ENCODE measurements at places on chromosomes 6 and 20.

- no peak for DNase-seq
Measured at GRCh38 chr20:44355498-44356352, at the start of gene HNF4A. TSS of gene HNF4A (plus strand) at chr20:44355699. CDS start at chr20:44355805, 106 bp downstream.

- DNase-seq = peak; percentile 84
Measured at GRCh38 chr6:41581381-41581991, 35.3 kb downstream of the FOXP4 start.

- DNase-seq = no peak
Measured at GRCh38 chr6:25403150-25403549, 124.0 kb downstream of the CARMIL1 start.

GRCh38 chr6:167932468-167933276 lies 64.8 kb upstream of the KIF25 start:
- DNase-seq = no peak

DNA sequence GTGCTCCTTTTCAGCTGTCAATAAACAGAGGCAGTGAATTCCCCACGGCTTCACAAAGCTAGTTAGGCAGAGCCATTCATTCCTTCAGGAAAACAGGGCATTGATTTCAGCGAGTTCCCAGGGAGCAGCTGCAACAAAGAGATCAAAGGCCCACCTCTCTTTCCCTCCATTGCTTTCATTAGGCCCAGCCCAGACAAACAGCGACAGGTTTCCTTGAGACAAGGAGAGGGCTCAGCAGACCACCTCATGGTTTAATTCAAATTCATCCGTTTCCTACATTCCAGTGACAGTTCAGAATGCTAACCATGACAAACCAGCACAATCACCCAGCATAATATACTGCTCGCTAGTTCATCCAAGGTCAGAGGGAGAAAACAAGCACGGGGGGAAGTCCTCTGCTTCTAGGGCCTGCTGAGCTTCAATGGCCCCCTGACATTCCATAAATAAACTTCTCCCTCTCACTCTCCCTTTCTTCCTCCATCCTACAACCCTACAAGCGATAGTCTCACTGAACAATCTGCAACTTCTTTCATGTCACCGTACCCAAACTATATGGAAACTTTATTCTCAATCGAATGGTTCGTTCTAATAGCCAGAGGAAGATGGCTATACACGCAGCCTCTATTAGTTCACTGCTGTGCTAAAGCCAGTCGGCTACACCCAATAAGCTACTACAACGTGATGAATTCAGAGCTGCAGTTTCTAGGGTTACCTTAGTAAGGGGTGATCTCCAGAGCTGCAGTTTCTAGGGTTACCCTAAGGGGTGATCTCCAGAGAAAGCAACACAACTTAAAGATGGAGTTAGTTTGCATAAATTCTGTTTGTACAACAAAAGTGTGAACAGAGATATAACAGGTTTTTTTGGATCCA lies 34.7 kb downstream of the PLAGL1 start:
- no peak for DNase-seq

- DNase-seq = no peak
Measured at GRCh38 chr6:157169656-157170055, 153.7 kb downstream of the TMEM242 start.
